ENCODE measurements at places on chromosomes 1 and 21. TPM values are rescaled to one million over a fixed set of nuclear protein-coding genes. Genes with fewer than 3 reads are reported as not detected.

The MXRA8 gene
- 367 TPM for total RNA-seq

The TRABD2B gene
- 0.16 TPM for total RNA-seq

The LACTBL1 gene
- not detected for total RNA-seq

The FCMR gene
- not detected for total RNA-seq

The ISG15 gene
- 39.6 TPM for total RNA-seq

GRCh38 chr1:151166505-151166956 is 587 bp downstream of the SCNM1 start:
- DNase-seq, result peak; percentile 65

DNA sequence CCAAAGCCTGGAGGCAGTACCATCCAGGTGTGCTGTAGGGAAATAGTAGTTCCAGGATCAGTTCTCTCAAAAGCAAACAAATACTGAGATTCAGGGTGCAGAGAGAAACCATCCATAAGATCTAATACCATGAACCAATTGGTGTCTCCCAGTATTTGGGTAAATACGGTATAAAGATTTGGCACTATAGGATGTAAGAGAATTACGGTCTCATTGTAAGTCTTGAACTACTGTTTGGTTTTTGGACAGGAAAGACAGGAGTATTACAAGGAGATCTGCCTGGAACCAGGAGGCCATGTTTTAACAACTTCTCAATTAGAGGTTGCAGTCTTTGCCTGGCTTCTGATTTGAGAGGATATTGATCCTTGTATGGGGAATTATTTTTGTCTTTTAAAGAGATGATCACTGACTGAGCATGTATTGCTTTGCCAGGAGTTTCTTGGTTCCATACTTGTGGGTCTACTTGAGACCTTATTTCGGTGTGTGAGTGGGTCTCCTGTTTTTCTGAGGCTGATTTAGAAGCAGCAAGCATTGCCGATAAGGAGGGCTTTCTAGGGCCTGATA is 10.2 kb downstream of the AADACL4 start:
- peak; percentile 37 for DNase-seq

DNA sequence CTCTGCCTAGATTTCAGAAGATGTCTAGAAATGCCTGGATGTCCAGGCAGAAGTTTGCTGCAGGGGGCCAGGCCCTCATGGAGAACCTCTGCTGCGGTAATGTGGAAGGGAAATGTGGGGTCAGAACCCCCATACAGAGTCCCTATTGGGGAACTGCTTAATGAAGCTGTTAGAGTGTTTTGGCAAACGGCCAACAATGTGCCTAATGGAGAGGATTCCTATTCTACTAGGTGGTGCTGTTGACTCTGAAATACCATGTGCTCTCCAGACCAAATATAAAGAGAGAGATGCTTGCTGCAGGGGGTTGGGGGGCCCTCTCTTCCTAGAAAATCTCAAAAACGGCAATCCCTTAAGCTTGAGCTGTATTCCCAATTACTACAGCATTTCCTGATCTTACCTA is 57.1 kb upstream of the DR1 start:
- peak; percentile 7 for DNase-seq

DNA sequence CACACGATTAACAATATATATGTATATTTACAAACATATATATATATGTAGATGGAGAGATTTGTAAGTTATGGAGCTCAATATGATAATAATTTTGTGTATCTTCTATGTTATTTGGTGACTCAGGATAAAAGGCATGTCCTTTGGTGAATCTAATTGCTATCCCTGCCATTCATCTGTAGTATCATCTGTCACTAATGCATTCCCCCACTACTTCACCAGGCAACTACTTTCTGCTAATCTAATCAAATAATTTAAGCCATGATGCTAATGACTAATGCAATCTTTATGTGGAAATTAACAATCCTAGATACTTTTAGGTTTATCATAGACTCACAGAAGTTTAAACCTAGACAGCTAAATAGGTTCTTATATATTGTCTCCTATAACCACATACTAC is 1074.5 kb downstream of the PLA2G4A start:
- DNase-seq, result no peak

DNA sequence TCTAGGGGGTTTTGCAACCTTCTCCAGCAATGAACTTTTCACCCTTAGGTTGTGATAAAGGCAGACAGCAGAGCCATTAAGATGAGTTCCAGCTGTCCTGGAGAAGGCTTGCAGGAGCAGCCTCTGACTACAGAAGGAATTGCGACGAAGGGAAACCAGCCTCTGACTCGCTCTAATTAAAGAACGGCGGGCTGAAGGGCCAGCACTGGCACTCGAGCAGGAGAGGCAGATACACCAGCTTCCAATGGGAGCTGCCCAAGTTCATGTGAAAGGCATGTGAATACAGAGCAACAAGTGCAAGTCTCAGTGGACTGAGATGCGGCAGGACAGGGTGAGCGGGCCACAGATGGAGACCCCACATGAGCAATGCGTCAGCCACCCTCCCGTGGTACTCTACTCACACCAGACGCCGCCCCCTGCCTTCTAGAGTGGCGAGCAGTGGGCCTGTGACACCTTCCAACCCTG is 15.7 kb downstream of the RCC2 start:
- peak; percentile 59 for DNase-seq

DNA sequence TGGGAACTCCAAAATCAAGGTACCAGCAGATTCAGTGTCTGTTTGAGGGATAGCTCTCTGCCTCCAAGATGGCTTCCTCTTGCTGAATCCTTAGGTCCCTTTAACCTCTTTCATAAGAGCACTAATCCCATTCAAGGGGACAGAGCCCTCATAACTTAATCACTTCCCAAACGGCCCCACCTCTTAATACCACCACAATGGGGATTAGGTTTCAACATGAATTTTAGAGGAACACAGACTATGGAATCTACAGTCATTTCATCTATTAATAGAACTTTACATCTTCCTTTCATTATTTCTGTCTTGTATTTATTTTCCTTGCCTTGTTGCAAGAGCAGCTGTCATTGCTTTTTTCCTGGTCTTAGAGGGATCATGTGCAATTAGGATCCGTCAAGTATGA is 30.3 kb downstream of the HOOK1 start:
- DNase-seq, result no peak

DNA sequence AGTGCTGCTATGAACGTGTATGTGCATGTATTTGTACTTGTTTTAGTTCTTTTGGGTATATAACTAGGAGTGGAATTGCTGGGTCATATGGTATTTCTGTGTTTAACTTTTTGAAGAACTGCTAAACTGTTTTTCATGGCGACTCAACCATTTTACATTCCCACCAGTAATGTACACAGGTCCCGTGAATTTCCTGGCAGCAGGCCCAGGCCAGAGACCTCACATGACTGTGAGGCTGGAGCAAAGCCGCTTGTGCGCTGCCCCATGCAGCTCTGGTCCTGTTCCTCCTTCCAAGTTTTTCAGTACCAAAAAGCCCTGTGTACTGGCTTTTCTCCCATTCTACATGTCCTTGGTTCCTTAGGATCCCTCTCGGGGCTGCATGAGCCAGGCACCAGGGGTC is 29.6 kb downstream of the ACOT11 start:
- DNase-seq, result peak; percentile 38

GRCh38 chr1:77929806-77930205 is 41.4 kb downstream of the NEXN start:
- no peak for DNase-seq

DNA sequence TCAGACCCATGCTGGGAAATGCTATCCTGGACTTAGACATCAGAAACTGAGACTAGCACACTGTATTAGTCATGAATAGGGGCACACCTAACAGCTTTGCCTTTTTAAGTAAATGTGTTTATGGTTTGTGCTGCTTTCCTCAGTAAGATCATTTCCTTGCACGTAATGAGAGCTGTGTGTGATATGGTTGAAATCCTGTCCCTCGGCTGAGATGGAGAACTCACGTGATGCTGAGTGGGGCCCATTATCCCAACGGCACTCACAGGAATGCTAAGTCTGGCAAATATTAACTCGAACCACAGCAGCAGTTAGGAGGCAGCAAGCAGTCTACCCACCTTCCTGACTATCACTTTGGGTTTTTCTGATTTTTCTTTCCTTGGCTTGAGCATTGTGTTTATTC is 38.2 kb downstream of the BCL9 start:
- DNase-seq, result peak; percentile 43

DNA sequence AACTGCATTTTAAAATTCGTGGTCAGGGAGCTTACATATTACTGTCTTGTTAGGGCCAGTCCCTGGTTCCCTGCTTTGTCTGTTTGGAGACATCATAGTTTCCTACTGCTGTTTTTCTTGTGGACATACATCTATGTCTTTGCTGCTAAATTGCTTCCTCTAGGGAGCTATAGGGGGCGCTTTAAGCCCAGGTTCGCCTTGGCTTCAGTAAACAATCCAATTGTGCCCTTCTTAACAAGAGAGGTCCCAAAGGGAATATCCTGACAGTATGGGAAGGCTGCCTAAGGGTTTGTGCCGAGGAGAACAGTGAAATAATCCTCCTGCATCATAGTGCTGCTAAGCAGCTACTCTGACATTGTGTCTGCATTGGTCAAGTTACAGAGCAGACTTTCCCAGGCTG is 112.5 kb downstream of the USH2A start:
- peak; percentile 62 for DNase-seq
